Stimulated activated CD4-positive, alpha-beta T cell treated with anti-CD3 and anti-CD28 coated beads, TNF-alpha, amount 100 ng/mL, for 1 hour (primary cell): ENCODE measurements at places on chromosomes 4 and X.

- no peak for DNase-seq
Observed at GRCh38 chrX:65668377-65669310, 1.2 kb downstream of the MSN start.

DNA sequence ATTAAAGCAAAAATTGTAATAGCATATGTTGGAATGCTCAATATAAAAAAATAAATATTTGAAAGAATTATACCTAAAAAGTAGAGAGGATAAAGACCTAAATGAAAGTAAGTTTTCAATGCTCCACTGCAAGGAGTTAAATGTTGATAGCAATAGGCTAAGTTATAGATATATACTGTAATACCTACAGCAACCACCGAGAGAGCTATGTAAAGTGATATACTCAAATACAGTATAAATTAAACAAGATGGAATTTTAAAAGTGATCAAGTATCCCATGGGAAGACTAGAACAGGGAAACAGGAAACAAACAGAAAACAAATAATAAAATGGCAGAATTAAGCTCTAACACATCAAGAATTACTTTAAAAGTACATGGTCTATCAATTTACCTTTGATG lies 73.9 kb downstream of the CASP3 start:
- DNase-seq: no peak

GRCh38 chr4:74975848-74976824 lies 43.2 kb downstream of the PARM1 start:
- DNase-seq: no peak

DNA sequence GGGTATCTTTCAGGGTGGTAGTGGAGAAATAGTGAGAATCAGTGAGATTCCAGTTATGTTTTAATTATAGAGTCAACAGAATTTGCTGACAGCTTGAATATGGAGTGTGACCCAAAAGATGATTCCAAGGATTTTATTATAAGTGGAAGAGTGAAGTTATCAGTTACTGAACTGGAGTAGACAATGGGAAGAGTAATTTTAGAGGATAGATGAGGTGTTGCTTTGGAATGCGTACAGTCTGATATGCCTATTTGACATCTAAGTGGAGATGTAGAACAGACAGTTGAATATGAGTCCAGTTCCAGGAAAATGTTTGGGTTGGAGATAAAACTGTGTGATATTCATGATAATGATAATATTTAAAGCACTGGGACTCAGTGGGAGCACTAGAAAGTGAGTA lies 174.2 kb downstream of the MAPK10 start:
- no peak for DNase-seq

DNA sequence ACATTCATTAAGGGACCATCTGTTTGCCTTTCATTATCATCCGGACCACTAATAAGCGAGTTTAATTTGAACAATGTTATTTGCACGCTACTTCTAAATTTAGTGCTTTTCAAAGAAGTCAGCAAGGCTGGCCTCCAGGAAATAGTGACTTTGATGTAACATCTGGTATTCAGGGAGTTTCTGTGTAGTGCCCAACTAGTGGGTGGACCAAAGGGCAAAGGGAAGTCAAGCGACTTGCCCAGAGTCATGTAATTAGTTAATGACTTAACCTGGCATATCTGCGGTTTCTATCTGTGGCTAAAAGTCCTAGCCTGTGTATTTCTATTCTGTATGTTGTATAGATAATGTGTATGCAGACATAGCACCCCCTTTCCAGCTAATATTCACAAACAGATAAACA lies 56.3 kb upstream of the LCORL start:
- DNase-seq: no peak

- DNase-seq: no peak
Observed at GRCh38 chr4:33996075-33996718, 2248.1 kb downstream of the ARAP2 start.

DNA sequence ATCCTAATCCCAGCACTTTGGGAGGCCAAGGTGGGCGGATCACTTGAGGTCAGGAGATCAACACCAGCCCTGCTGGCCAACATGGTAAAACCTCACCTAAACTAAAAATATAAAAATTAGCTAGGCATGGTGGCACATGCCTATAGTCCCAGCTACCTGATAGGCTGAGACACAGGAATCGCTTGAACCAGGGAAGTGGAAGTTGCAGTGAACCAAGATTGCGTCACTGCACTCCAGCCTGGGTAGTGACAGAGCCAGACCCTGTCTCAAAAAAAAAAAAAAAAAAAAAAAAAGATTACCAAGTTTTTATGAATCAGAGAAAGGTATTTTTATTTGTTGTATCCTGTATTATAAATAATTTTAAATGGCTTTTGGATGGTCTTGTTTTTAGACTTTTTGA lies 15.1 kb downstream of the TRAPPC11 start:
- no peak for DNase-seq

GRCh38 chrX:150857453-150857852 lies 41.0 kb downstream of the CD99L2 start:
- DNase-seq: no peak

- DNase-seq: no peak
Observed at GRCh38 chr4:139814323-139815015, 148.8 kb downstream of the MGST2 start.

DNA sequence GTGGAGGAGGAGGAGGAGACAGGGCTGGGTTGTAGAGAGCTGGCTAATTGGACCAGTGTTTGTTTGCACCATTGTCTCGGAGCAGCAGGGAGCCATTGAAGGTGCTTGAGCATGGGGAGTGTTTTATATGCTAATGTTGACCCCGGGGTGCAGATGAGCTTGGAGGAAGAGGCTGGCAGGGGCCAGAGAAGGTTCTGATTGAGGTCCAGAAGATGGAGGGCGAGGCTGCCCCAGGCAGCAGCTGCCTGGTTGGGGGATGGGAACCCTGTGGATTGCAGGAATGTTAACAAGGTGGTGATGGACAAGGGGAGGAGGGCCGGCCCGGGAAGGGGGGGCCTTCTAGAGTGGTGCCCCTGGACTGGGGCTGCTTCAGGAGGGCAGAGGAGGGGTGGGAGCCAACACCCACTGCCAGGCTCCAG lies 18.0 kb downstream of the DOK7 start:
- DNase-seq: no peak

DNA sequence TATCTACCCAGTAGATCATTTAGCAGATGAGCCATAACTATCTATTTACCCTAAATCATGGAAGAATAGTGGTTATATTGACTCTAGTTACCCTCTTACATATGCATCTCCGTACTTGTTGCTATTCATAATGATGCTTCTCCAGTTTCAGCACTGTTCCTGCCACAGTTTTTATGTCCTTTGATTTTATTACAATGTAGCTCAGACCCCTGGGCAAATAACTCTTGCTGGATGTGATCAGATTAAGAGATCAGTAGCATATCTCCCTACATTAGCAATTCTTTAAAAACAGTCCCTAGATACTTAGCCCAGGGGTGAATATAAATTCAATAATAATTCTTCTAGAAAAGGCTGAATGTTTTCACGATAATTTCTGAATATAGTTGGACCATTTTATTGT lies 696.5 kb downstream of the ADGRL3 start:
- no peak for DNase-seq

- no peak for DNase-seq
Observed at GRCh38 chrX:22296871-22297270, 24.2 kb downstream of the CBLL2 start.

DNA sequence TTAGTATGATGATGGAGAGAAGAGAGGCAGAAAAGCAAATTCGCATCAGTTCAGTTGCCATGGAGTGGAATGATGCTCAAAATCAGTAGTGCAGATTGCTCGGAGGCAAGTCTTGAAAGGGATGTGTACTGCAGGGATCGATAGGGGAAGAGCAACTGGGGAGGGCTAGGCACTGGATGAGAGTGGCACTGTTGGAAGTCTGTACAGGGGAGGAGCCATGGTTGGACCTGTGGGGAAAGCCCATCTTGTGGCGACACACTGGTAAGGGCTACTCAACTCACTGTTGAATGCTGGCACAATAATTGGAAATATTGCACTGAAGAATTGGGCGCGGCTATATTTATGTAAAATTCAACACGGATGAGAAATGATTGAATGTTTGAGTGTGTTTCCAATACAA lies 1.2 kb downstream of the RAB9B start:
- DNase-seq: no peak

GRCh38 chrX:112877771-112878173 lies 37.1 kb upstream of the AMOT start:
- DNase-seq: no peak

DNA sequence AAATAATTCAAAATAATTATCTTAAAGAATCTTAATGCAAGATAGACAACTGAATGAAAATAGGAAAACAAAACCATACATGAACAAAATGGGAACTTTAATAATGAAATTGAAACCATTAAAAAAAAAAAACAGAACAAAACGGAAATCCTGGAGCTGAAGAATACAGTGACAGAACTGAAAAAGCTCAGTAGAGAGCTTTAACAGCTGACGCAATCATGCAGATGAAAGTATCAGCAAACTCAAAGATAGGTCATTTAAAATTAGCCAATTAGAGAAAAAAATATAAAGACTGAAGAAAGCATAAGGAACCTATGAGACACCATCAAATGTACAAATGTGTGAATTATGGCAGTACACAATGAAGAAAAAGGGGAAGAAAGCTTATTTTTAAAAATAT lies 18.8 kb downstream of the SLC25A31 start:
- DNase-seq: no peak

DNA sequence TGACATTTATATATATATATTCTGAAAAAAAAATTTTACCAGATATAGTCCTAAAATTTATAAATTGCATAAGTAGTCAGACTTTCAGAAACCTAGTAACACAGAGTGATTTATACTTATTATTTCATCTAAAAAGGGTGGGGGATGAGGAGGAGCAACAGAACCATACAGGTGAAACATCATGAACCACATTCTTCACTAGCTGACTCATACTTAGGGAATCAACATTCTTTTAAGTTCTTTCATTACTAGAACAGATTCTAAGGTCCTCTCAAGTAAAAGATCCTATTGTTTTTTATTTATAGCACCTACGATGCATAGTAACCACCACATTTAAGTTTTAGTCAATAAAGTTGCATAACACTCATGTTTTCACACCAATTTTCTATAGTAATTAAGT lies 166.1 kb downstream of the LRBA start:
- no peak for DNase-seq

- no peak for DNase-seq
Observed at GRCh38 chrX:129961180-129962083, 21.0 kb upstream of the BCORL1 start.

DNA sequence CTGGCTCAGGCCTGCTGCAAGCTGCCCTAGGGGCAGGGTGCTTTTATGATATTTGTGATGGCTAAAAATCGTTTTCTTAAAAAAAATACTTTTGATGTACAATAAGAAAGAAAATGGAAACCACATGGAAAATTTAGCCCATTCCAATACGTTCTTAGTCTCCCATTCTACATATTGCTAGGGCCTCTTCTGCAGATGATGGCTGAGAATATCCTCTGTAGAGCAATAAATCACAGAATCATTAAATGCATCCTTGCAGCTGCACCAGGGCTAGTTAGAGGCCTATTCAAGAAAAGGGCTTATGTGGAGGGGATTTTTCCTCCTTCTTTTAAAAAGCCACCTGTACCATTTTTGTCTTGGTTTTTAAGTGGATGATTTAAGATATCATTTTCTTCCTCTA lies 97.6 kb upstream of the C1GALT1C1 start:
- no peak for DNase-seq

- DNase-seq: no peak
Observed at GRCh38 chr4:110543577-110543976, 67.6 kb downstream of the ENPEP start.

GRCh38 chrX:47558436-47558835 lies 2.6 kb upstream of the ARAF start:
- no peak for DNase-seq

GRCh38 chrX:119042040-119042439 lies 30.8 kb upstream of the CT47C1 start:
- DNase-seq: no peak

DNA sequence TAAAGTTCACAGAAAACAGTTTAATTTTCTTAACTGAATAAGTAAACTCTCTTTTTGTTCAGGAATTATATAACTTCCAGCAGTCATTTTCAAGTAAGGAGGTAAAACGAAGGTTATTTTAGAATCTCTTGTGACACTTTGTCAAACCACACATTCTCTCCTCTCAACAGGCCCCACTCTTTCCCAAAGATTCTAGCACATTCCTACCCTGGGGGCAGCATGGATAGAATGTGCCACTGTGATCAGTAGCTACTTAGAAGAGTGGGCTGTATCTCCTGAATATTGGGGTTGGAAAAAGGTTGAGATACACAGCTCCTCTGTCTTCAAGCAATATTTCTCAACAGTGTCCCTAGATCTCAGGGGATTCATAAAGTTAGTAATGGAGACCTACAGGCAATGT lies 157.6 kb downstream of the EMCN start:
- no peak for DNase-seq

DNA sequence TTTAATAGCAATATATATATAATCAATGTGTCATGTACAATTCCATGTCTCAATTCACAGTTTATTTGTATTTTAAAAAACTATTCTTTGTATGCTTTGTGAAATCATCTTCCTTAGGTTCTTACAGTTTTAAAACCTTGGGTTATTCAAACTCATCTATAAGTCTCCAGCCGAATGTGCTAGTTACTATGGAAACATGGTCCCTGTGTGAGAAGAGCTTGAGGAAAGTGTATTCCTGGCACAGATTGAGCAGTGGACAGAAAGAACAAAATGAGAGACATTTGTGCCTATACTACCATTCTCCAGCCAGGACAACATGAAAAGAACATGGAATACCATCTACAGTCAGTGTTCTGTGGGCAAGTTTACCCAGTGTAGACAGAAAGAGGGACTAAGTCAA lies 103.4 kb downstream of the EFHC2 start:
- no peak for DNase-seq

GRCh38 chr4:122728856-122729255 lies 3.6 kb upstream of the BBS12 start:
- no peak for DNase-seq

- no peak for DNase-seq
Observed at GRCh38 chr4:7394681-7395451, 39.9 kb downstream of the PSAPL1 start.

- no peak for DNase-seq
Observed at GRCh38 chrX:40111868-40112267, 14.1 kb upstream of the BCOR start.

DNA sequence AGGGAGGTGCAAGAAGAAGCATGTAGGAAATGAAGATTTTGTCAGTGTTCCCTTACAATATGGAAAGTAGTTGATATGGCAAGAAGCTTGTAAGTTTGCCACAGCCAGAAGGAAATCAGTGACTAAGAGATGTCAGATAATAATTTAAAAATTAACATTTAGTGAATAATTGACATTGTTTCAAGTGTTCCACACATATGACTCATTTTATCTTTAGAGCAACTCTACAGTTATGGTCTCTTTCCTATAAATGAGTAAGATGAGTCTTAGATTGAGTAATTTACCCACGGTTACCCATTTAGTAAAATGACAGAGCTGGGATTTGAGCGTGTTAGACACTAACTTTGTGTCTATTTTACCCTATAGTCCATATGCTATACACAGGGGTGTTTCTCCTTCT lies 300.3 kb upstream of the IRS4 start:
- DNase-seq: no peak
